ENCODE measurements at places on chromosomes 6 and 20.

GRCh38 chr20:25321262-25321831 is 69.3 kb downstream of the ABHD12 start:
- no peak for DNase-seq

DNA sequence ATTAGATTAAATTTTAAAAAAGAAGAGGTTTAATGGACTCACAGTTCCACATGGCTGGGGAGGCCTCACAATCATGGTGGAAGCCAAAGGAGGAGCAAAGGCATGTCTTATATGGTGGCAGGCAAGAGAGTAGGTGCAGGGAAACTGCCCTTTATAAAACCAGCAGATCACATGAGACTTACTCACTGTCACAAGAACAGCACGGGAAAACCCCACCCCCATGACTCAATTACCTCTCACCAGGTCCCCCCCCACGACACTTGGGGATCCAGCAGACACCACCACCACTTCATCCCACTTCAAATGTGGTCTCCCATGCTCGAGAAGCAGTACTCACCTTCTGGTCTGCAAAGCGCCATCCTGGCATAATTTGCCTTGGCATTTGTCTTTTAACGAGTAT is 24.6 kb downstream of the MTFR2 start:
- DNase-seq, result no peak

DNA sequence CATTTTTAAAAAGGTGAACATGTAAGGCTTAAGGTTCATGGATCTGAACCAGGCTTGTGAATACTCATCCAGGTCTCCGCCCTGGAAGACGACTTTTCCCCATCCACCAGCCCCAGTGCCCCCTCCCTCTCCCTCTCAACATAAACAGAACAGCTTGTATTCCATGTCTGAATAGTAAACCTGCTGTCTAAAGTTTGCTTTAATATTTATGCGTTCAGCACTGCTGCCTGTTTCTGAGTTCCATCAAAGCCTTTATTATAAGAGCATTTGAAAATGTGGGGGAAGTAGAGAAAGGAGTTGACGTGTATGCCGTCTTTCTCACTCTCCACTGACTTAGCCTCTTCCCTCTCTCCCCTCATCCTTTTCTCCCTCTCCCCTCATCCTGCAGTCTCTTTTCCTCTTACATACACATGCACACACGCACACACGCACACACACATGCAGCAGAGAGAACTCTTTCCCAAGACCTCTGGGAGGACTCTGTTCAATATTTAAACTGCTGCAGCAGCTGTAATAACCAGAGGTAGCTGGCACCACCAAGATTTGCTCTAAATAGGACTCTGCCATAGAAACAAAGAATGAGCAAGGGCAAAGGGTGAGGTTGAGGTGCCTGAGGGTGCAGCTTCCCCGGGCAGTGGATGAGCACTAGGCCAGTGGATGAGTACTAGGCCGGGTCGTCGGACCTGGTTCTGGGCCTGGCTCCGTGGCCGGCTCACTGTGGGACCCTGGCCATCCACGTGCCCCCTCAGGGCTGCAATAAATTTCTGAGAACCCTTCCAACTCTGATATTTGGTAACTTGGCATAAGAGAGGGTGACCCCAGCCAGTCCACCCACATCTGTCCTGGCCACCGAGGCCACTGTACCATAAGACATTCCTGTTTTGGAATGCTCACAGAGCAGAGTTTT is 35.4 kb upstream of the VSTM2L start:
- DNase-seq, result no peak

- DNase-seq, result no peak
Measured at GRCh38 chr20:44723391-44723790, 8.2 kb downstream of the CCN5 start.

GRCh38 chr6:128667339-128667858 is 147.0 kb upstream of the PTPRK start:
- DNase-seq, result no peak

DNA sequence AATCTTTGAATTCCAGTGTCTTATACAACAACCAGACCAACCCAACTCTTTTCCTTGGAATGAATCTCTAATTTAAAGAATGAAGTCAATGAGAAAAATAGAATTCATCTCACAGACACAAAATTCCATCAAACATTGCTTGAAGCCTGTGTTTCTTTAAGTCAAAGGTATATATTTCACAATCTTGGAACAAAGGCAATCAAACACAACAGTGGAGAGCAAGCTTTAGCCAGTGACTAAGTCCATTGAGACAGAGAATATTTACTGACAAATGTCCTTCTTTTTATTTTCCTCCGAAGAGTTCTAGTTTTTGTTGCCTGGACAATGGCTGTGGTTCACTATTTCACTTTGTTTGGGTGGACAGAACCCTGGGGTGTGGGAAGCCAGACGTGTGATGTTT is 35.8 kb downstream of the MEP1A start:
- no peak for DNase-seq

DNA sequence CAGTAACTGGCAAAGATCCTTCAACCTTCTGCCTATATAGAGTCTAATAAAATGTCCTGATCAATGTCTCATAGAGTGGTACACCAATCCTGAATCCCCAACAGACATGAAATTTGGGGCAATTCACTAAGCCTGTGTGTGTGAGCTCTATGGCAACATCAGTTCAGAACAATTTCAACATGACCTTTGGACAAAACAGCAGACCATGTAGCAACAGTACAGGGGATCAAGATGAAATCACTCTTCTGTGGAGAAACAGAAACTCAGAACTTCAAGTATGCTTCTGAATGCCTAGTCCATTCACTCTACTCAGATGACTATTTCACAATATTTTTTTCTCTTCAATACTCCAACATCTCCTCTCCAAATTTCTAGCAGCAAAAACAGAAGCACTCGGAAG is 49.1 kb upstream of the OPRM1 start:
- DNase-seq, result no peak

DNA sequence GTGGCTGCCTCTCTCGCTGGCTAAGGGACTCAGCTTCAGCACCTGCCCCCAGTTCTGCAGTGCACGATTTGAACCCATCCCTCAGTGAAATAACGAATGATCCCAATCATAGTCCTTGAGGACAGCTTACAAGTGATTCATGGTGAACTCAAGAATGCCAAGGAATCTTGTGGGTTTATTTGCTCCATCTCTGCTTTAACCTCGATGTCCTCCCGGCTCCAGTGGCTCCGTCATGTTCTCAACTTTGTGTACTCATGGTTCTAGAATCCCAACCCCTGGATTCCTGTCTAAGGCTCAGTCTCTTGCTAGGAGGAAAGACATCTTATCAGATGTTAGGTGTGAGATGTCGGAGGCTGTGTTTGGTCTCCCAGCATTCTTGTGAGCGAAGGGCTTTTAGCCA is 29.0 kb upstream of the GTSF1L start:
- no peak for DNase-seq

DNA sequence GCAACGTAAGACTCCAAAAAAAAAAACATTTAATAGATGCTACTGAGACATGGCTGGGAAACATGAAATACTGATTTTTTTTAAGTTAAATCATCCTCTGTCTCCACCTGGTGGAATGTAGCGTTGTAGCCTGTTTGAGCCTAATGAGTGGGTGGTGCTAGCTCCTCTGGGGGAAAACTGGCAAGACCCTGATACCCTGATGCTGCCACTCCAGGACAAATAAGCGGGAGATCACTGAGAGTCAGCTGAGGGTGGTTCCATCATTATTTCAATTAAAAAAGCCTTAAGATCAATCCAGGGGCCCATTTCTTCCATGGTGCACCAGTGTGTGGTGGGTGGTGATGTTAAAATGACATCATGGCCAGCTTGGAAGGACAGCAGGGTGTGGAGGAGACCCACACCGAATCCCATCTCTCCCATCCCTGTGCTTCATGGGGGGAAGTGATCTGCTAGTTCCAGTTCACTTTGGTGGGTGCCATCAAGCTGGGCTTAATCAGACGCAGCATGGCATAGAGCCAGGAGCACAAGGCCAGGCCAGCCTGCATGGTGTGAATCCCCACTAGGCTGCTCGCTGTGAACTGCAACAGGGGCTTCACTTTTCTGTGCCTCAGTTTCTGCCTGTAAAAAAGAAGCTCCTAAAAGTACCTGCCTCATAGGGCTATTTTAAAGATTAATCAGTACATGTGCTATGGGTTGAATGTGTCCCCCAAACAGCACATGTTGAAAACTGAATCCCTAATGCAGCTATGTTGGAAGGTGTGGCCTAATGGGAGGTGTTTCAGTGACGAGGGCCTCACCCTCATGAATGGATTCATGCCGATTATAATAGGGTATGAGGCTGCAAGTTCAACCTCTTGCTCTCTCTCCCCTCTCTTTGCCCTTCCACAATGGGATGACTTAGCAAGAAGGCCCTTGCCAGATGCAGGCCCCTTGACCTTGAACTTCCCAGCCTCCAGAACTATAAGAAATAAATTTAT is 13.0 kb upstream of the MRPS10 start:
- no peak for DNase-seq

GRCh38 chr6:24403501-24403824 is 727 bp downstream of the MRS2 start:
- no peak for DNase-seq

DNA sequence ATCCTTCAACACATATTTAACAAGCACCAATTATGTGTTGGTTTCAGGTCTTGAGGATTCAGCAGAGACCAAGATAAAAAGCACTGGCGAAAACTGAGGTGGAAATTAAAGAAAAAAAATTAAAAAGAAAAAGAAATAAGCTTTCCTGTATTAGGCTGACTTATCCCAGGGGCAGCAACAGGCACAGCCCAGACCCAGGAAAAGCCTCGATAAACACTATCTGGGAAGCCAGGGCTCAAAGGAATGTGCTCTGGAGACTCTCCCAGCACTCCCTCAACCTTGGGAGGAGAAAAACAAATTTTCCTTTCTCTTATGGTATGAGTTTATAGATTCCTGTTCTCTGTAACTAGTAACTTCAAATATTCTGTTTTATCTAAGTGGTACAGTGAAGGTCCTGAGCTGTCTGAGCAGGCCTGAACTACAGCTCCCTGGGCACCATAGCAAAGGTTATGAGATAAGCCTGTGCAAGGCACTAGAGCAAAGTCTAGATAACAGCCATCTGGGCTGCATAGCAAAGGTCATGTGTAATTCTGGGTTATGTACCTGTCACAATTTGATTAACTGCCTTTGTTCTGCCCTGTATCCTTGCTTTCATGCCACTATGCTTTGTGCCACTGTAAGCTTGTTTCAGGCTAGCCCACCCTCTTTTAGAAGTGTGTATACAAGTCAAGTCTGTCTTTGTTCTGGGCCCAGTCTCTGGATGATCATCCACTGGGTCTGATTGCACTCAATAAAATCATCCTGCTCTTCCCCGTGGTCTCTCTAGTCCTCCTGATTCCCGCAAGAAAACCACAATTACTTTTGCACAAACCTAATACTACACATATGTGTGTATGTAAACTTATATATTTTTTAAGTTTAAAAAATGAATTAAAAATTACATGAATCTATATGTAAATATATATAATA is 54.0 kb downstream of the IL22RA2 start:
- DNase-seq, result no peak

DNA sequence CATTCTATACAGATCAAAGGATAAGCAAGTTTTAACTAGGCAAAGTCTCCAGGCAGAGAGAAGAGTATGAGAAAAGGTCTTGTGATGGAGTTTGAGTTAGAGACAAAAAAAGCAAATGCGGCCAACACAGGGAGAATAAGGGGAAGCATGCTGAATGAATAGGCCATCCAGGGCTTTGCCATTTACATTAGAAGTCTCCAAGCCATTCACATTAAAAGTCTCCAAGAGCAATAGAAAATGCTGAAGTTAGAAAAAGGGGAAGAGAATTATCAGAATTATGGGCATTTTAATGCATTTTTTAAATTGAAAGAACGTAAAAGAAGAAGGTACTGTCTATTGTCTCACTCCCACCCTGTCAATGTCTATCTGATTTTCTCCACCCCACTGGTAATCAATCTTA is 49.4 kb downstream of the PDSS2 start:
- no peak for DNase-seq

- DNase-seq, result no peak
Measured at GRCh38 chr6:13710552-13711323, 897 bp downstream of the RANBP9 start.

GRCh38 chr6:161561908-161562307 is 288.0 kb upstream of the AGPAT4 start:
- DNase-seq, result no peak

DNA sequence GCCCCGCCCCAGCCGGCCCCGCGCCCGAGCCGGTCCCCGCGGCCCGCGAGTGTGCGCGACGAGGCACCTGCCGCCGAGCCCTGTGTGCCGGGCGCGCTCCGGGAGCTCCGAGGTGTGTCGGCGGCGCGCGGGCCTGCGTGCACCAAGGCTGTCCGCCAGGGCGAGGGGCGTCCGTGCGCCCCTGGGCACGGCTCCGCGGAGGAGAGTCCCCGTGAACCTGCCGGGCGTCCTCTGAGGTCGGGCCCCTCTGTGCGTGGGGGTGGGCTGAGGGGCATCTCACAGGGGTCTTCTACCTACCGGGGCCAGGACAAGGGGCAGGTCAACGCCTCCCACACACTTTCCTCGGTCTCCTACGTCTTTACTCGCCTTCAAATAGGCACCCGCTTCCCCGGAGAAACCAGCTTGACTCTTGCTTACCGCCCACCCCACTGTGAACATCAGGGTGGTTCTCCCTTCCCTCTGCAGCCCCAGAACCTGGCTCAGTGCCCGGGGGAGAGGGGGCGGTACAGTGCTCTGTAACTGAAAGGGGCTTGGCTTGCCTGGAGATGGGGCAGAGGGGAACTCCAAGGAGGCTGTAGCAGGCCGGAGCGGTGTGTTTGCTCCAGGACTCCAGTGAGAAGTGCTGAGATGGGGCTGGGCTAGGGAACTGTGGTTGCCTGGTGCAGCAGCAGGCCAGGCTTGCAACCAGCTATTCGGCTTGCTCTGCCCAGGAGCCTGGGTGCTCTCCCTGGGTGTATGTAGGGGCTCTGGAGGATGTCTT is at the start of gene SAMD10:
SAMD10 (minus strand) TSS at position 86 of the 760 bp plus-strand sequence. CDS start 175 bp downstream, outside the sequence.
- DNase-seq, result peak; percentile 84

DNA sequence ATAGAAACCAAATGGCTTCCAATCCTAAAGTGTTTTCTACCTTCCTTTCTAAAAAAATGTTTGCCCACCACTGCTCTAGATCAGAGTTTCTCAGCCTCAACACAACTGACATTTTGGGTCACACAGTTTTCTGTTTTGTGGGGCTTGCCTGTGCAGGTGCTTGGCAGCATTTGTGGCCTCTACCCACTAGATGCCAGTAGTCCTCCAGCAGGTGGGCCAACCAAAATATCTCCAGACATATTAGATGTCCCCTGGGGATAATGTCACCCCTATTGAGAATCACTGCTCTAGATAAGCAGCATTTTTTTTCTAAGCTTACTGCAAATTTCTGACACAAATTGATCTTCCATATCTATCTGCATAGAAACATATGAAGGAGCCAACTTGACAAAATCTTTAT is 26.3 kb upstream of the EPM2A start:
- no peak for DNase-seq

DNA sequence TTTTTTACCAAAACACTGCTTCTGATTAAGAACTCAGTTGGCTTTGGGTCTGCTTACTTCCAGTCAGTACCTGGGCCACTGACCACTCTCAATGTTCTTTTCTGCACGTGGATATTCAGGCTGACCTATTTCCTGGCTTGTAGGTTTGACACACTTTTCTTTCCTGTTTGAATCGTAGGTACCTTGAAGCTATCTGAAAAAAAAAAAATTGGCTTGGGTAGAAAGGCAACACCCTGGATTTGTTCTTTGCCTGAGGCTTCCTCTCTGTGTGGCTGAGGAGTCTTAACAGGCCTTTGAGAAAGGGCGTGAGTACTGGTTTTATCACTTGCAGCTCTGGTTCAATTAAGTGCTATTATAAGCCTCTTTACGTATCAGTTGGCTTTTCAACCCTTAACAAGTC is 60.6 kb upstream of the IL20RA start:
- no peak for DNase-seq

- DNase-seq, result no peak
Measured at GRCh38 chr20:41054847-41055230, 26.2 kb downstream of the TOP1 start.
